ENCODE measurements at places on chromosomes 16 and 17. TPM values are rescaled to one million over a fixed set of nuclear protein-coding genes. Genes with fewer than 3 reads are reported as not detected.

The NGFR gene
- 3.1 TPM for polyA plus RNA-seq

DNA sequence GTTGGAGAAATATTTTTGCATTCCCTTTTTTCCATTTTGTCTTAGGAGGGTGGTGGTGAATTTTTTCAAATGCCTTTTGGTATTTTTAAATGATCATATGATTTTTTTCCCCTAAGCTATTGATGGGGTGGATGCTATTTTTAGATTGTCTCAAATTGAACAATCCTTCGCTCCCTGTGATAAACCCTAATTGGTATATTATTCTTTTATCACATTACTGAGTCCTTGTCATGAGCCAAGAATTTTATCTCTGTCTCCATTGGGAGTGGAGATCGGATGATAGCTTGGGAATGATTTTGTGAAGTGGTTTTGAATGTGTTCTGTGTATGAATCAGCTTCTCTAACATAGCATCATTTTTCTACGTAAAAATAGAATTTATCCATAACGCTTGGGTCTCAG, 15.4 kb downstream of the NECAB2 start:
- no peaks in the 10 kb centered on the region for H3K36me3 ChIP-seq
- H3K27ac ChIP-seq: no peak overlapping the region
- peaks cover 31% of the 10 kb centered on the region for H3K27me3 ChIP-seq

GRCh38 chr16:12798846-12799245, 4.8 kb downstream of the CPPED1 start:
- H3K27me3 ChIP-seq: no peaks in the 10 kb centered on the region
- H3K36me3 ChIP-seq: no peaks in the 10 kb centered on the region
- no peak for DNase-seq
- H3K4me1 ChIP-seq: peaks cover 13% of the 10 kb centered on the region
- no peak overlapping the region for H3K27ac ChIP-seq

The PRSS27 gene
- 0.20 TPM for polyA plus RNA-seq

The HES7 gene
- polyA plus RNA-seq: 0.05 TPM

The MT1M gene
- polyA plus RNA-seq: 0.20 TPM

The SPATA22 gene
- not detected for polyA plus RNA-seq

GRCh38 chr16:70512456-70512855, 10.9 kb downstream of the COG4 start:
- no peaks in the 10 kb centered on the region for H3K27me3 ChIP-seq
- no peak for DNase-seq
- peaks cover 22% of the 10 kb centered on the region for H3K36me3 ChIP-seq
- no peak overlapping the region for H3K27ac ChIP-seq
- no peak overlapping the region for H3K4me3 ChIP-seq
- peaks cover 5% of the 10 kb centered on the region for H3K4me1 ChIP-seq

The FN3K gene
- 0.35 TPM for polyA plus RNA-seq

- no peak for DNase-seq
- H3K4me1 ChIP-seq: no peaks in the 10 kb centered on the region
- H3K27me3 ChIP-seq: no peaks in the 10 kb centered on the region
- H3K4me3 ChIP-seq: no peak overlapping the region
- H3K36me3 ChIP-seq: no peaks in the 10 kb centered on the region
Observed at GRCh38 chr16:77414752-77415231, 20.0 kb downstream of the ADAMTS18 start.

GRCh38 chr16:23107117-23107516, 42.1 kb downstream of the USP31 start:
- peaks cover 28% of the 10 kb centered on the region for H3K36me3 ChIP-seq
- H3K4me3 ChIP-seq: no peak overlapping the region
- H3K4me1 ChIP-seq: peaks cover 10% of the 10 kb centered on the region
- no peak for DNase-seq
- H3K27me3 ChIP-seq: no peaks in the 10 kb centered on the region

GRCh38 chr17:58267347-58268324, 13.1 kb downstream of the MPO start:
- H3K36me3 ChIP-seq: no peaks in the 10 kb centered on the region
- peaks cover 14% of the 10 kb centered on the region for H3K27me3 ChIP-seq
- H3K27ac ChIP-seq: no peak overlapping the region
- no peaks in the 10 kb centered on the region for H3K4me1 ChIP-seq
- DNase-seq: no peak

DNA sequence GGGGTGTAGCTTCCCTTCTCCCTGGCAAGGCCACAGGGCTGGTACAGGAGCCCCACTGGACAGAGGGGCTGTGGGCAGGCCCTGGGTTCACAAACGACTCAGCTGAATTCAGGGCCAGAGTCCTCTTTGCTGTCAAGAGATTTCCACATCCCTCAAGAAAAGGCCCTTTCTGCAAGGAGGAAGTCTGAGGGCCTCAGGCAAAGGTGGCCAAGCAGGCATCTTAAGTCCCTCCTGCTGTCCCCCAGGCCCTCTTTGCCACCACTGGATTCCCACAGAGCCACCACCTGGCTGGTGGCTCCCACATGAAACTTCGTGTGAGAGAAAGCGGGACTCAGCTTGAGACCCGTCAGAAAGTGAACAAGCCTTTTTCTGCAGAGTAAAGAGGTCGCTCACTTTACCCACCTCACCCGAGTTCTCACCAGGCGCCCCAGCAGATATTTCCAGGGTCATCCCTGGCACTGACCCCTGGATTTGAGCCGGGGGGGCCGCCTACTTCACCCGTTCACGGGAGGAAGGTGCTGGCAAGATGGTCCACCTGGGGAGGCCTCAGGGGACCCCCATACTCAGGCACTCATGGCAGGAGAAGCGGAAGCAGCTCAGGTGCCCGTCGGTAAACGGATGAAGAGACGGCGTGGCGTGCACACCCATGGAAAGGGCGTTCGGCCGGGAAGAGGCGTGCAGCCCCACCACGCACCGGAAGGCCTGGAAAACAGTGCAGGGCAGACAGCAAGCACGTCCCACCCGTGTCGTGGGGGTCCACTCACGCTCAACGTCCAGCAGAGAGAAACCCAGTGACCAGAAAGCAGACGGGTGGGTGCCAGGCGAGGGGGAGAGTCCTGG, 3.6 kb downstream of the RNF166 start:
- no peak overlapping the region for H3K27ac ChIP-seq
- peaks cover 2% of the 10 kb centered on the region for H3K36me3 ChIP-seq
- no peak for DNase-seq
- H3K27me3 ChIP-seq: no peaks in the 10 kb centered on the region
- H3K4me3 ChIP-seq: no peak overlapping the region

The CCL2 gene
- 0.49 TPM for polyA plus RNA-seq

DNA sequence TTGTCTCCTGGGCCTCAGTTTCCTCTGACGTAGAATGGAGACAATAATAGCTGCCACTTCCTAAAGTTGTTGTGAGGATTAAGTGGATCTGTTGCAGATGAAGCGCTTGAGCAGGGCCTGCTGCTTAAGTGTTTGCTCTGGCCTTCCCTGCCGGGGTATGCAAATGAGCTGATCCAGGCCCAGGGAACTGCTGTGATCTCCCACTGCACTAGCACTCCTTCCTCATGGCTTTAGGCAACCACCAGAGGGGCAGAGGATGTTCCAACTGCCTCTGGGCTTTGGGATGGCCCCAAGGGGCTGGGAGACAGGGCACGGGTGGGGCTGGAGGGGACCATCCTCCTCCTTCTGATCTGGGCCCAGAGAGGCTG, 6.2 kb downstream of the SBK1 start:
- no peak for DNase-seq
- peaks cover 25% of the 10 kb centered on the region for H3K27me3 ChIP-seq
- no peaks in the 10 kb centered on the region for H3K4me1 ChIP-seq
- H3K36me3 ChIP-seq: no peaks in the 10 kb centered on the region
- no peak overlapping the region for H3K4me3 ChIP-seq
- no peak overlapping the region for H3K27ac ChIP-seq

- H3K4me1 ChIP-seq: peaks cover 14% of the 10 kb centered on the region
- no peak overlapping the region for H3K27ac ChIP-seq
- no peaks in the 10 kb centered on the region for H3K36me3 ChIP-seq
- H3K27me3 ChIP-seq: no peaks in the 10 kb centered on the region
Observed at GRCh38 chr16:4133897-4134372, 17.7 kb upstream of the ADCY9 start.

DNA sequence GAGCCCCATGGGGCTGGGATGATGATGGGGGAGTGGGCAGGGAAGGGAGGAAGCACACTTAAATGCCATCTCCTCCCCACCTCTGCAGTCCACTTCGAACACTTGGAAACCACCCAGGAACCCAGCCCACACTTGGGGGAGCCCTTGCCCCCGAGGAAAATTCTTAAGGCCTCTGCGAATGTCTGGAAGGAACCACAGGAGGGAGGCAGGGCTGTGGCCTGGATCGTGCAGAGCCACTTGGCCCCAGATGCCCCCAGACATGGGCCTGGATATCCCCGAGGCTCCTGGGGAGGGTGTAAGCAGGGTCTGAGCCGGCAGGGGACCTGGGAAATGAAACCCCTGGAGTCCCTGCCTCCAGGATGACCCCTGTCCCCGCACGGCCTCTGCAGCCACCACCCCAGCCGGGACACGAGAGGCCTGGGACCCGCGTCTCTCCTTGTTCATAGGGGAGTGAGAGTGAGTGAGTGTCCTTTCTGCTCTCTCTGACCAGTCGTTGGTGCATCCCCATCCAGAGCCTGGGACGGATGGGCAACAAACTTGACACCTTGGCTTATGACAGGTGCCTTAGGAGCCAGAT, 11.8 kb upstream of the MTSS2 start:
- H3K36me3 ChIP-seq: peaks cover 1% of the 10 kb centered on the region
- no peak overlapping the region for H3K27ac ChIP-seq
- no peak overlapping the region for H3K4me3 ChIP-seq
- DNase-seq: no peak
- H3K27me3 ChIP-seq: no peaks in the 10 kb centered on the region
- peaks cover 90% of the 10 kb centered on the region for H3K4me1 ChIP-seq

DNA sequence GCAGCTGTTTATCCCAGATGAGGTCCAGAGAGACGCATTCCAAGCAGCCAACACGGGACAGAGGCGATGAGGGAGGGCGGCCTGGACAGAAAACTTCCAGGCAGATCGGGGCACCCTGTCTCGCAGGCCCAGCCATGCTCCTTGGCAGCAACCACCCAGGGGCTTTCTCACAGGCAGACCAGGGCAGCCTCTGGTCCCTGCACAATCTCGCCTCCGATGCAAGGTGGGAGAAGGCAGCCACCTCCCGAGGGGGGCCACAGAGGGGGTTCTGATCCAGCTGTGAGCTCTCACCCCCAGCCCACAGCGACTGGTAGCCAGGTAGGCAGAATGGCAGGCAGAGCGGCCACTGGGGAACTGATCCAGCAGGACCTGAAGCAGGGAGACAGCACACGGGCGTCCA, 48.7 kb downstream of the LMF1 start:
- DNase-seq: no peak
- H3K4me1 ChIP-seq: no peaks in the 10 kb centered on the region
- no peak overlapping the region for H3K27ac ChIP-seq
- no peaks in the 10 kb centered on the region for H3K27me3 ChIP-seq
- H3K36me3 ChIP-seq: no peaks in the 10 kb centered on the region
- no peak overlapping the region for H3K4me3 ChIP-seq

Measured in keratinocyte (primary cell).